ENCODE measurements at places on chromosomes 6 and 20.
A peak's percentile ranks its signal among the peaks of the same experiment; 100 is the strongest.

DNA sequence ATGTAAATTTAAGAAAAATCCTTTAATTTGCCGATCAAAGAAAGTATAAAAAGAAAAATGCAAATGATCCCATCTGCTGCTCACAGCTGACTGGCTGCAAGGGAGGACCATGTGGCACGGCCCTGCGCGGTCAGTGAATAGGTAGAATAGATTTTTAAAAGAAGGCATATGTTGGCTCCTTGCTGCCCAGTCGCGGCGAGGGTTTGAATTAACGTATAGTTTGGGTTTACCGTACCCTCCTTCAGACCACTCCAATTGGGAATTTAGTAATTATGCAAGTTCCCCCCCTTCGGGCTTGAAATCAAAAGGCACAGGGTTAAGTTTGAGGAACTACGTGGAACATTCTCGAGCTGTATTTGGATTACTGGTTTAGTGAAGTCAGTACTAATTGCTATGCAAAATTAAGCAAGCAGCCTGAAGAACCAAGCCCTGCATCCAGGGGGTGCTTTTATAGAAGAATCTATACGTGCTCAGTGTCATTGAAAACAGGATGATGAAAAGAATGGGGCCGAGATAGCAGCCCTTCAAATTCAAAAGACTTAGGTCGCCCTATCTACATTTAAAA, 1.1 kb upstream of the BEND3 start:
- peak; percentile 89 for DNase-seq

- no peak for DNase-seq
Observed at GRCh38 chr6:69985180-69985579, 118.8 kb downstream of the COL19A1 start.

DNA sequence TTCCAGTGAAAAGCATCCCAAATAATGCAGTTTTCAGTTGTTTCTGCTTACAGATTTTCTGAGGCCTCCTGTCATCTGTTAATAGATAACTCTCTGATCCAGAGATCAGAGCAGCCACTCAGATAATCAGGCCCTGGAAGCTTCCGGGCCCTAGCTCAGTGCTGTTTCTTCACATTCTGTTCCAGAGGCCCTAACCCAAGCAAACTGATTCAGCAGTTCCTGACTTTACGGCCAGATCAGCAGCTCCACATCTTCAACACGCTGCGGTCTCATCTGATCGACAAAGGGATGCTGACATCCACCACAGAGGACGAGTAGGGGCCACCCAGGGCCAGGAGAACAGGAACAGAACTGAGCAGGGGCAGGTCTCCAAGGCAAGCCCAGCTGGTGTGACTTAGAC, 63.1 kb downstream of the CDS2 start:
- no peak for DNase-seq

- DNase-seq = peak; percentile 22
Observed at GRCh38 chr6:111938710-111939109, 65.5 kb upstream of the FYN start.

GRCh38 chr6:38650207-38650752, 10.6 kb upstream of the BTBD9 start:
- DNase-seq = no peak

GRCh38 chr6:45563041-45563440, 185.3 kb upstream of the SUPT3H start:
- no peak for DNase-seq

GRCh38 chr20:25340380-25340779, 50.3 kb downstream of the ABHD12 start:
- DNase-seq = no peak

GRCh38 chr6:56640374-56640773, 2.3 kb downstream of the DST start:
- no peak for DNase-seq

- DNase-seq = no peak
Observed at GRCh38 chr6:95767897-95768463, 190.6 kb downstream of the MANEA start.

DNA sequence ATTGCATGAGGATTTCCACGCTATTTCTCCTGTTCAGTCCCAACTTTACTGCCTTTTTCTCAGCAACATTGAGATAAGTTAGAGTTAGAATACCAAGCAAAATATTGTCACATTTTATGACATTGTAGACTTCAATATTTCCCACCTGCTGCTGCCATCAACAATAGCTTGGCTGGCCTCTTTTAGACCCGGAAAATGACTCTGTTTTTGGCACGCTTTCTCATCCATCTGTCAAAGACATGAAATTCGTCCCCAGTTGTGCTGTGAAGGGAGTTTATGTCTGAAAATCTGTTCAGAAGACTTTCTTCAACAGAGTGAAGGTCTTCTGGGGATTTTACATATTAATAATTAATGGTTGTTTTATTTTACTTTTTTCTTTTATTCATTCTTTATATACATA, 857.3 kb downstream of the FRK start:
- DNase-seq = no peak

DNA sequence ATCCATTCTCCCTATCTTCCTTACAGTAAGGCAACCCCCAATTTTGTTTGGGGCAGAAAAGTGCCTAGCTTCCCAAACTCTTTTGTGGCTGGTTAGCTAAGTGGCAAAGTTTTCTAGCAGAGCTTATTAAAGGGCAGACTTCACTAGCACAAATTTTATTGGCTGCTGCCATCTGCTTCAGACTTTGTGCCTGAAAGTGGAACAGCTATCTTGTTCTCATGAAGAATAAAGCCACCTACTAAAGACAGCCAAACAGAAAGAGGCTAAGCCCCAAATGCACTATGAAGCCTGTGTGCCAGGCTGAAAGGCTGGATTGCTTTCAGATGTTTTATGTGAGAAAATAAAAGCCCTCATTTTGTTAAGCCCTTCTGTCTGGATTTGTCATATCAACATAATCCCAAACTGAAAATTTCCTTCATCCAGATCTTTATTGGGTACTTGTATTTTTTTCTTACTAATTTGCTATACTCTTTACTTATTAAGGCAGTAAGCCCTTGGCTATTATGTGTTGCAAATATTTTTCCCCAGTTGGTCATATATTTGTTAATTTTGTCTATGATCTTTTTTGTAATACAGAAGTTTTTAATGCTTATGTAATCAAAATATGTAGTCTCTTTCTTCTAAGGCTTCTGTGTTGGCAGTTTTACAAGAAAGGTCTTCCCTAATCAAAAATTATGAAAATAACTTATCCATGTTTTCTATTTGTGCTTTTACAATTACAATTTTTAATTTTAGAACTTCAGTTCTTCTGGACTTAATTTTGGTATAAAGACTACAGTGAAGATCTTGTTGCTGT, 191.1 kb downstream of the TASP1 start:
- DNase-seq = no peak
